HCT116 (cell line): ENCODE measurements at places on chromosomes 4 and X. TPM values are rescaled to one million over a fixed set of nuclear protein-coding genes. Genes with fewer than 3 reads are reported as not detected.

The GAGE12J gene
- total RNA-seq: not detected

The H2BW2 gene
- not detected for total RNA-seq

The SPANXA2 gene
- not detected for total RNA-seq

The ADH5 gene
- 163 TPM for total RNA-seq

The MBTPS2 gene
- total RNA-seq: 16.9 TPM

The MAGEC2 gene
- total RNA-seq: not detected

The MGARP gene
- 0.22 TPM for total RNA-seq

The SPRY1 gene
- total RNA-seq: 4.8 TPM

The XAGE1A gene
- not detected for total RNA-seq

The SMIM10 gene
- total RNA-seq: not detected

The VEGFD gene
- total RNA-seq: 0.37 TPM

- H3K27me3 ChIP-seq: no peaks in the 10 kb centered on the region
- H3K4me3 ChIP-seq: no peak overlapping the region
- DNase-seq: no peak
- H3K4me1 ChIP-seq: no peaks in the 10 kb centered on the region
These were observed 15.2 kb upstream of the CLOCK start for GRCh38 chr4:55561889-55562288.

DNA sequence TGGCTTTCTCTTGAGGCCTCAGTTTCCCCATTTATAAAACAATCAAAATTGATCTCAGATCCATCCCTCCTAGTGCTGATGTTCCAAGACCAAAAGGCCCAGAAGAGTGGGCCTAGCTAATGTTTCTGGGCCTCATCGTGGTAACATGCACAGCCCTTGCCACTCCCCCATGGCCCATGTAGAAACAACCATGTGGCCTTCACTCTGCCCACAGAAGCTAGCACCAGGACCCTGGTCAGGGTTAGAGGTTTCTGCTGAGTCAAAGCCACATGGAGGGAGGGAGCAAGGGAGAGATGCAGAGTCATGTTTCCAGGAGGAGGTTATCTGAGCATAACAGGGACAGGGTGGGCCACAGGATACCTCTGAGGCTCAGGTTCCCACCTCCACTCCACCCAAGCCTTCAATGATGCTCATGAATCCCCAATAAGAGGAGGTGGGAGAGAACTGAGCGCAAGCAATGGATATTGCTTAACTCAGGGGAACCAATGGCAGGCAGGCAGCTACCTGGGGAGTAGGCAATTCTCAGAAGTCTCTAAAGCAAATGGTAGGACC is 16.9 kb downstream of the OTUD5 start:
- no peaks in the 10 kb centered on the region for H3K27me3 ChIP-seq
- H3K4me3 ChIP-seq: no peak overlapping the region
- H3K36me3 ChIP-seq: peaks cover 8% of the 10 kb centered on the region
- H3K4me1 ChIP-seq: no peaks in the 10 kb centered on the region
- H3K27ac ChIP-seq: no peak overlapping the region

DNA sequence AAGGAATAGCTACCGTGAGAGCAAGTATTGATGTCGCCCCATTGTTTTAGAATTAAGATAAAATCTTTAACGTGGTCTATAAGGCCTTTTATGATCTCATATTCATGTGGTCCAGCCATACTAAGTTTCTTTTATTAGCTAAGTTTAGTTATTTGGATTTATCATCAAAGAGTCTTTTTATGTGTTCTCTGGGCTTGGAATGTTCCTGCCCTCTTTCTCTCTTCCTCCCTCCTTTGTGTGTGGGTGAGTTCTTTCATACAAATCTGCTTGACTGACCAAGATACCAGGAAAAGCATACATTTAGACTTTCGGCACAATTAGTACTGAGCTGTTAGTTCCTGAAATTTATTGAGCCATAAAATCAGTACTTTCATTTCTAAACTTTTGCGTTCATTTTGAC is 11.3 kb downstream of the TDO2 start:
- H3K27me3 ChIP-seq: no peaks in the 10 kb centered on the region
- no peak for DNase-seq
- H3K36me3 ChIP-seq: no peaks in the 10 kb centered on the region
- H3K4me1 ChIP-seq: no peaks in the 10 kb centered on the region
- H3K27ac ChIP-seq: no peak overlapping the region

- no peaks in the 10 kb centered on the region for H3K36me3 ChIP-seq
- H3K4me3 ChIP-seq: no peak overlapping the region
- peaks cover 10% of the 10 kb centered on the region; the same call in 1 of the 2 replicates for H3K4me1 ChIP-seq
- H3K27ac ChIP-seq: no peak overlapping the region
These were observed 11.7 kb downstream of the PITX2 start for GRCh38 chr4:110610940-110611831.

GRCh38 chr4:84644087-84644486 is 61.2 kb downstream of the CDS1 start:
- no peak for DNase-seq
- H3K4me3 ChIP-seq: no peak overlapping the region
- no peaks in the 10 kb centered on the region for H3K4me1 ChIP-seq
- no peaks in the 10 kb centered on the region for H3K36me3 ChIP-seq

- no peaks in the 10 kb centered on the region for H3K4me1 ChIP-seq
- DNase-seq: no peak
- H3K27ac ChIP-seq: no peak overlapping the region
- H3K36me3 ChIP-seq: no peaks in the 10 kb centered on the region; the same call in 1 of the 2 replicates
- H3K27me3 ChIP-seq: no peaks in the 10 kb centered on the region
These were observed 31.1 kb downstream of the RBMX start for GRCh38 chrX:136849395-136849794.

GRCh38 chr4:80926891-80927290 is 103.6 kb upstream of the BMP3 start:
- DNase-seq: no peak
- no peak overlapping the region for H3K27ac ChIP-seq
- no peaks in the 10 kb centered on the region for H3K4me1 ChIP-seq

DNA sequence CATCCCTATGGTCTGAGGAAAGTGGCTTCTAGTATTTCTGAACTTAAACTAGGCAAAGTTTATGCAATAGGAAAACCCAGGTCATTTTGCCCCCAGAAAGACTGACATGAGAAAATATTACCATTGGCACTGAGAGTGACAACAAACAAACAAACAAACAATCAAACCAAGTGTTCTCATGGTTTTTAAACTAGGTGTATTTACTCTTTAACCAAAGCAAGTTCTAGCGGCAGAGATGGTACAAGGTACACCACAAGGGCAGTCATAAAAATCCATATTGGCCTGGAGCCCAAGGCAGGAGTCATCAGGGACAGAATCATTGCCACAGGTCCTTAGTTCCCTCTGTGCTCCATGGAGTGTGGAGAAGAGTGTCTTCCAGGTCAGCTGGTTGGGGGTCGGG is 26.0 kb upstream of the ENPEP start:
- H3K27me3 ChIP-seq: no peaks in the 10 kb centered on the region
- no peak overlapping the region for H3K27ac ChIP-seq
- H3K36me3 ChIP-seq: no peaks in the 10 kb centered on the region
- DNase-seq: no peak
- no peaks in the 10 kb centered on the region for H3K4me1 ChIP-seq

DNA sequence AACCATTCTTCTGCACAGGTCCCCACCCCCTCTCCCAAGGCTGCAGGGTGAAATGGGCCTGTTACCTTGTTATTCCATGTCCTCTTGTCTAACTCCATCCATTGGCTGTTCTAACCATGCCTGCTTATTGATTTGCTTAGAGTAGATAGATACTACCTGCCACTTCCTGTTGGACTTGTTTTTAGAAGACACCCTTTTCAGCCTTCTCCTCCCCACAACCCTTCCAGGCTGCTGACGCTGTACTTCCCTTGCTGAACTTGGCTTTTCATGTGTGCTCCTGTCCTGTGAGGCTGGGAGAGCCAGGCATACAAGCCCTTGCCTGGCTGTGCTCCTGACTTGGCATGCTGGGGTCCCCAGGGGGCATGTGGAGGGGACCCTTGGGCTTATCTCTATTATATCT is 81.9 kb downstream of the AASDH start:
- no peaks in the 10 kb centered on the region for H3K27me3 ChIP-seq
- no peaks in the 10 kb centered on the region for H3K36me3 ChIP-seq
- H3K4me1 ChIP-seq: peaks cover 34% of the 10 kb centered on the region
- H3K27ac ChIP-seq: no peak overlapping the region

- no peak for DNase-seq
- H3K4me3 ChIP-seq: no peak overlapping the region
- H3K27ac ChIP-seq: no peak overlapping the region
- H3K36me3 ChIP-seq: no peaks in the 10 kb centered on the region; the same call in 1 of the 2 replicates
- H3K27me3 ChIP-seq: no peaks in the 10 kb centered on the region
These were observed 3.0 kb downstream of the MAGED2 start for GRCh38 chrX:54810532-54810931.

DNA sequence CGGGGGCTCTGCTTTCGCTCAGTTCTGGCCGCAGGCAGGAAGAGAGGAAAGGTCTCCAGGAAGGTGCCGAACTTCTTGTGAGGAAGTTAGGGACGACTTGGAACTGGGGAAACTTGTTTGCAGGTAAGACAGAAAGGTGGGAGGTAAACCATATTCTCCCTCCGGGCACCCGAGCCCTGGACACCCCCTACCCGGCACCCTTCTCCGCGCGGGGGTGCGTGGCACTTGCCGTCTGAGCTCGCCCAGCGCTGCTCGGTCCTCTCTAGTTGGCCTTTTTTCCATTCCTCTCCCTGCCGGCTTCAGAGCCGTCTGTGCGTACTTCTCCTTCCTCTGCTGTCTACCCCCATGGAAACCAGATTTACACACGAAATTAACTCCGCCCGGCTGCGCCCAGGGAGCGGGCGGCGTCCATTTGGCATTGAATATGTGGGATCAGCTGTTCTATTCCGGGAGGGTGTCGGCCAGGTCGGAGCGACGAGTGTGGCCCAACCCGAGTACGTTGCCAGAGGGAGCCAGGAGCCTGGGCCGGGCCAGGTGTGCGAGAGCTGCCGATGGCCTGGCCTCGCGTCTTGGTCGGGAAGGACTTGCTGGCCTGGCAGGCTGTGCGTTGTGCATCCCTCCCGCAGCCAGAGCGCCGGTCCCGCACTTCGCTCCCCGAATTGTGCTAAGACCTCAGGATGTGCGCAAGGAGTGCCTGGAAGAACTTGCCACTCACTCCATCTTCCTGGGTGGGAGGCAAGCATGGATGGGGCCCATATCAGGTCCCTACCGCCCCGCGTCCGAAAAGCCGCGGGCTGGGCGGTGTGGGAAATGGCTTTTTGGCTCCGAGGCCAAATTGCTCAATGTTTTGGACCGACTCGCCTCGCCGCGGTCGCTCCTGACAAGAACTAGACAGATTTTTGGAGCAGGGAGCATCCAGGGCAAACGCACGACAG is 1.7 kb downstream of the PDGFRA start:
- H3K4me1 ChIP-seq: peaks cover 27% of the 10 kb centered on the region
- H3K4me3 ChIP-seq: no peak overlapping the region
- DNase-seq: no peak
- H3K27me3 ChIP-seq: no peaks in the 10 kb centered on the region

DNA sequence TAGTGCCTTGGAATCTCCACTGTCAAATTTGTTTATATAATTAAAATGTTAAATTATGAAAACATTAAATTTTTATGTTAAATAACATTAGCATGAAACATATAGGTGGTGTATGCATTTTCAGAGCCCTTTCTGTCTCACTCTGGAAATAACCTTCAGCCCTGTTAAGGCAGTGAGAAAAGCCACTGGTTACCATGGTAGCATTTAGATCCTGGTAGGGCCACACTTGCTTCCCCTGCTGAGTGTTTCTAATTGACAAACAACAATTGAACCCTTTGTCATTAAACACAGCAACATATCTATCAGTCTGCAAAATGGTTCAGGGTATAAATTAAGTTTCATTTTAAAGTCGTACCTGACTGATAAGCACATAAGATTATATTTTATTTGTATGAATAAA is 63.5 kb downstream of the PDK3 start:
- DNase-seq: no peak
- H3K36me3 ChIP-seq: no peaks in the 10 kb centered on the region
- H3K27ac ChIP-seq: no peak overlapping the region
- H3K27me3 ChIP-seq: no peaks in the 10 kb centered on the region
- no peaks in the 10 kb centered on the region for H3K4me1 ChIP-seq

GRCh38 chrX:139200346-139200745 is 330.2 kb upstream of the F9 start:
- H3K4me3 ChIP-seq: no peak overlapping the region
- DNase-seq: no peak

- H3K27me3 ChIP-seq: no peaks in the 10 kb centered on the region
- H3K4me1 ChIP-seq: no peaks in the 10 kb centered on the region
- H3K4me3 ChIP-seq: no peak overlapping the region
These were observed 620.0 kb downstream of the ANKRD50 start for GRCh38 chr4:124092541-124092984.

GRCh38 chr4:174528226-174528625 is 5.9 kb upstream of the HPGD start:
- H3K4me1 ChIP-seq: no peaks in the 10 kb centered on the region
- H3K4me3 ChIP-seq: no peak overlapping the region
- DNase-seq: no peak
- no peak overlapping the region for H3K27ac ChIP-seq
- no peaks in the 10 kb centered on the region for H3K27me3 ChIP-seq

DNA sequence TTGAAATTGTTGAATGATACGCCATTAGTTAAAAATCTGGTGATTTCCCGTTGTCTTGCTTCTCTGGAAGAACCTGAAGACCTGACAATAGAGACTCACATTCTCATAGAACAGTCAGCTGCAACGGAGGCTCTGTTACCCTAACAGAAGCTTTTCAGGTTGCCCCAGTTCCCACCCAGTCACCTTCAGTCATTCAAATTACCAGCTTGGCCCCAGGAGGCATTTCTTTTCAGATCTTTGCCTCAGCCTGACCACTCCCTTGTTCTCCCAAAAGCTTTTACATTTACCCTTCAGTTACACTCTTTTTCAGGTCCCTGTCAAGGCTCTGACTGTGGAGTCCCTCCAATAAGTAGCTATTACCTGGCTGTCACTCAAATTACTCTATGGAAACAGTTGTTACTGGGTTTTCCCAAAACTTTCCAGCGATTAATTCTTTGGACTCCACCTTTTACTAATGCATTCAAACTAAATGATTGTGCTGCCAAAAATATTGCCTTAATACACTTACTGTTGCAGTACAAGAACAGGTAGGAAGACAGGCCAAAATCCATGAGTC is 162.2 kb upstream of the FTHL17 start:
- no peak overlapping the region for H3K4me3 ChIP-seq
- H3K27me3 ChIP-seq: no peaks in the 10 kb centered on the region
- no peak for DNase-seq
- no peaks in the 10 kb centered on the region for H3K36me3 ChIP-seq
- H3K27ac ChIP-seq: no peak overlapping the region
- H3K4me1 ChIP-seq: no peaks in the 10 kb centered on the region

DNA sequence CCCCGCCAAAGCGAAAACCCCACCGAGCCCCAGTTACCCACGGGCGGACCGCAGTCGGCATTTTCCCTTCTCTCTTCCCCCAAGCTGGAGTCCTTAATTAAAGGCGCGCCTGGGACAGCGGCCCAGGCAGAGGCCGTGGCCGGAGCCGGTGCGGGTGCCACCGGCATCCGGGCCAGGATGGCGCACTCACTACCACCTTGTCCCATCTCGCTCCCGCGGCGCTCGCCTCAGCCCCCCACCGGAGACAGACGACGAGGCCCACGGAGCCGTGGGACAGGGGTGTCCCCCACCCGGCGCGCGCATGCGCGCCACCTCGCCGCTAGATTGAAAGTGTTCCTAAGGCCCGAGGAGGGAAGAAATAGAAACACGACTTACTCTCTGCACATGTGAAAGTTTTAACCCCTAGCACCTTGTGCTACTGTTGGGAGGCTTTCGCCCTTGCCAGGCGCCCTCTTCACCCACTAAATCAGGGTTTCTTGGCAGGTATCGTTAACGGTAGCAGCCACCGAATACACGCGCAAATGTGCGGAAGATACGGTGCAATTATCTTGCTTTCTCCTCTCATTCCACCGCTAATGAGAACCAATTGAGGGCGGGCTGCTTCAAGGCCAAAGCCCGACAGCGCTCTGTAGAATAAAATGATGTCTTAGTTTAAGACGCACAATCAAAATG is 64.3 kb upstream of the CCDC160 start:
- no peaks in the 10 kb centered on the region for H3K4me1 ChIP-seq
- H3K27ac ChIP-seq: no peak overlapping the region
- H3K4me3 ChIP-seq: no peak overlapping the region
- no peaks in the 10 kb centered on the region for H3K27me3 ChIP-seq
- DNase-seq: no peak
- no peaks in the 10 kb centered on the region for H3K36me3 ChIP-seq
